ENCODE measurements at places on chromosomes 13 and 19.

DNA sequence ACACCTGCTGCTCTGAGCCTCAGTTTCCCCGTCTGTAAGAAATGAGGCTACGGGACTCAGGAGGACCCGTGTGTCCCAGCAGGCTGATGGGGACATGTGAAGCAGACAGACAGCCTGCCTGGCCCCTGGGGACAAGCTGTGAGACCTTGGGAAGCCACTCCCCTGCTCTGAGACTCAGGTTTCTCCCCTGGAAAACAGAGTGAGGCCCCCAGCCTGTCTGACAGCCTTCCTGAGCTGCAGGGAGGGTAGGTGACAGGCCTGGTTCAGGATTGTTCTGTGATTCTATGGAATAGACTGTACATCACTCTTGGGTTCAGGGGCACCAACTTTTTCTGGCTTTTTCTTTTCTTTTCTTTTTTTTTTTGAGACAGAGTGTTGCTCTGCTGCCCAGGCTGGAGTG, 2.9 kb upstream of the NTF4 start:
- DNase-seq, result no peak

GRCh38 chr13:59774491-59774971, 389.2 kb downstream of the DIAPH3 start:
- DNase-seq, result no peak

- DNase-seq, result no peak
Observed at GRCh38 chr13:48068036-48068435, 26.9 kb downstream of the MED4 start.

DNA sequence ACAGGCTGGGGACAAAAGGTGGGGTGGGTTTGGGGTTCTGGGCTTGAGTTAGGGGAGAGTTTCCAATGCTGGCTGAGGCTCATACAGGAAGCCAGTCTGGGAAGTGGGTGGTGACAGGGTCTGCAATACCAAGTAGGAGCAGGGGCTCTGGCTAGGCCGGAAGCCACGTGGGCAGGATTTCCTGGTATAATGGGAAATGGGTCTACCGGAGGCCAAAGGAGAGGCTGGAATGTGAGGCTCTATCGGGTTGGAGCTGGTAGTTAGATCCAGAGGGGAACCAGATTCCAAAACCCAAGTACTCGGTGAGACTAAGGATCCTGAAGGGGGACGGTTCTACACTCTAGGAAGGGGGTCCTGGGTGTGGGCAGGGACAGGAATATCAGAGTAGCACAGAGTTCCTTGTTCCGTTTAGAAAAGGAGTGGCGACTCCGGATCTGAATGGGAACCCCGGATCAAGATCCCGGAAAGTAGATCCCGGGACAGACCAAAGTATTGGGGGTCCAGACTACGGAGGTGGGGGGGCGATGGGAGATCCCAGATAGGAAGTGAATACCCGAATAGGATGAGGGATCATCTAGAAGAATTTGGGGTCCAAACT, 802 bp downstream of the CDC37 start:
- DNase-seq, result no peak

DNA sequence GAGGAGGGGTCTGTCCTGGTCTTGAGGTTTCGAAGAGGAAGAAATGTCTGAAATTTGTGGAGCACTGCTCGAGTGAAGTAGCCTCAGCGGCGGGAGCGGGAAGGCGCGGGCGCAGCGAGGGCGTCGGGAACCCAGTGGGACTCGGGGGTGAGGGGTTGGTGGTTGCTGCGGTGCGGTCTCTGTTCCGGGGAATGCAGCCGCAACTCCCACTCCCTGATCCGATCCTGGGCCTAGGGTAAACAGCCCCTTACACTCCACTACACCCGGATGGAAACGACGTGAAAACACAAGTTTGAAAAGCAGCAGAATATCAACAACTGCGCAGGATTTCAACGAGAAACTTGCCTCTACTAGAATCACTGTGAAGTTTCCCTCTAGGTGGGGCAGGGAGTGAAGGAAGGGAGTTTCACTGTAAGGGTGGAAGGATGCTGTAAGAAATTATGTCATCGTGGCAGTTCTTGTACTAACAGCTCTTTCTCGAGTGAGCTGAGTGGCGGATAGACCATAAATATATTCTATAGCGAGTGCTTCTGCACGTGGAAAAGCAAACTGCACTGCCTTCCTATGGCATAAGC, 2.0 kb upstream of the KLF12 start:
- DNase-seq, result no peak
